Left renal cortex interstitium (tissue), 4 donors: ENCODE measurements at places on chromosomes 6 and 20.

DNA sequence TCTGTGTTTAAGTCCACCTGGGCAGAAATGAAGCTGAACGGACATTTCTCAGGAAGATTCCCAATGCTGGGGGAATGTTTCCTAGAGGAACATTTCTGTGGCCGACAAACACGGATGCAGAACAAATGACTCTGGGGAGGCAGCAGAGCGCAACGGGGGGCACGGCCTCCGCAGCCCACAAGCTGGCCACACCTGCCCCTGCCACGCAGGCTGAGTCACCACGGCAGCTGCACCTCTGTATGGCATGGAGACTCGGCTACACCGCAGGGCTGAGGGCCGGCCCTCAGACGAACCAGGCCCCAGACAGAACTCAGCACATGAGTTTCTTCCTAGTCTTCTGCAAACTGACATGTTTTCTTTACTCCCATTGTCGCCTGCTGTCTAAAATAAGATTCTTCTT, 10.0 kb upstream of the PRR18 start:
- no peak for DNase-seq

DNA sequence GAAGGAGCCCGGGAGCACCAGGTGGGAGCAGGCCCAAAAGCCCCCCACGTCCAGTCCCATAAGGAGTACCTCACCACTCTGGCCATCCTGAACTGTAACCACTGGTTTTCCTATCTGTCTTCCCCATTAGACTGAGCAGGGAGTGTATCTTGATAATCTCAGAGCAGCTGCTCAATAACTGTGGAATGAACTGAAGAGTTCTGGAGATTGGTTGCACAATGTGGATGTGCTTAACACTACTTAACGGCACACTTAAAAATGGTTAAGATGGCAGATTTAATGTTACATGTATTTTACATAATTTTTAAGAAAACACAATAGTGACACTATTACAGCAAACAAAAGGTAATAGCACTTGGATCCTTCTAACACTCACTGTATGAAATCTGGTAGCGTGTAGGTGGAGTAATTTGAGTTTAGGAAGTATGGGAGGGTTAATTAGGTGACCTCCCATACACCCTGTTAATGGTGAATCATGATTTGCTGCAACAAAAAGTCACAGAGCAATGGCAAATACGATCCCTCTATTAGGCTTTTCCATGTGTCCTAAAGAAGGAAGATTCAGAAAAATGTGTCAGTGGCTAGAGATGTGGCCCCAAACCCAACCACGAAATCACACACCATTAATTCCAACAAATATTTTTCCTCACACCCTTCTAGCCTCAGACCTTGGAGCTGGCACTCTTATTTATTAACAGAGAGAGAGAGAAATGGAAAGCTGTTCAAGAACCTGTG, 18.4 kb downstream of the TRAM2 start:
- DNase-seq = no peak

- DNase-seq = no peak
Measured at GRCh38 chr20:61963885-61964674, 101.6 kb downstream of the TAF4 start.

- DNase-seq = no peak
Measured at GRCh38 chr6:42436825-42437224, 14.9 kb downstream of the TRERF1 start.

- DNase-seq = no peak
Measured at GRCh38 chr6:41798901-41799558, 11.5 kb downstream of the TOMM6 start.

GRCh38 chr6:96789871-96790270, 47.4 kb downstream of the GPR63 start:
- DNase-seq = no peak

DNA sequence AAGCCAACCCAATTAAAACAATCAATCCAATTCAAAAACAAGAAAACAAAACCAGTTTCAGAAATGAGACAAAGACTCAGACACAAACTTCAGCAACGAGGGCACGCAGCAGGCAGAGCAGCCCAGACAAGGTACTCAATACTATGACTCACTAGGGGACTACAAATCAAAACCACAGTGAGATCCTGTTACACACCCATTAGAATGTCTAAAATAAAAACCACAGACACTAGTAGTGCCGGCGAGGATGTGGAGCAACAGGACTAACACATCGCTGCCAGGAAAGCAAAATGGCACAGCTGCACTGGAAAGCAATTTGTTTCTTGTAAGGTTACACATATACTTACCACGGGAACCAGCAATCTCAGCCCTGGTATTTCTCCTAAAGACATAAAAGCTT, 28.4 kb upstream of the MAS1L start:
- DNase-seq = no peak
